Stimulated activated naive B cell treated with anti-CD40 and anti-IgM and Interleukin-4, amounts not matched to agents 10 μg/mL and 1 μg/mL and 100 μg/mL, for 72 hours (primary cell): ENCODE measurements at places on chromosomes 2 and 18.

- no peak for DNase-seq
These were observed 88.5 kb upstream of the APCDD1 start for GRCh38 chr18:10365901-10366300.

- DNase-seq = no peak
These were observed 155.4 kb upstream of the VRK2 start for GRCh38 chr2:57891086-57891712.

- DNase-seq = no peak
These were observed 450.2 kb downstream of the TSN start for GRCh38 chr2:122205641-122206040.

DNA sequence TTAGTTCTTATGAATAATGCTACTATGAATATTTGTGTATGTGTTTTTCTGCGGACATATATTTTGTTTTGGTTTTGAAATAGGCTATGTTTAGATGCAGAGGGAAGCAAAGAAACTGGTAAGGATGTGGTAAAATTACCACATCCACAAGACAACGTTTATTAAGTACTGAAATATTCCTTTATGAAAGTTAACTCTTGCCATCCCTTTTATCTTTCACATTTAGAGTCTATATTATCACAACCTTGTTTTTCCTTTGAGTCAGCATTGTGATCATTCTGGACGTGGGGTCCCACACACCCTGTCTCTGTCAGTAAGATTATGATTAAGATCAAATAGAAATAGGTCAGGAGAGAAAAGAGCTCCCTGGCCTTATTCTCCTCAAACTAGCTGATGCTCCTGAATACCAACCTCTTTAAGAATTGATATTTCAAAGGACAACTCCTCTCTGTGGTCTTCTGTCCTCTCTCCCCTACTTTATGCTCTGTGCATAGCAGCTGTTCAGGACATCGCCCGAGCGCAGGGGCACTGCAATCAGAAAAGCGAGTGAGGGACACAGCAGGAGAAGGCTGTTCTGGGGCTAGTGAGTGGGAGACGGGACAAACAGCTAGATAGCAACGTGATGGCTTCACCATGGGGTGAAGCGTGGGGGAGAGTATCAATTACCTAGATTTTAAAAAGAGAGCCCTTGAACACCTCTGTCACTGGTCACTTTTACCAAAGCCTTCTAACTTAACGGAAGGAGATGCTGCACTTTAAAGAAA, 12.2 kb downstream of the METAP1D start:
- no peak for DNase-seq

DNA sequence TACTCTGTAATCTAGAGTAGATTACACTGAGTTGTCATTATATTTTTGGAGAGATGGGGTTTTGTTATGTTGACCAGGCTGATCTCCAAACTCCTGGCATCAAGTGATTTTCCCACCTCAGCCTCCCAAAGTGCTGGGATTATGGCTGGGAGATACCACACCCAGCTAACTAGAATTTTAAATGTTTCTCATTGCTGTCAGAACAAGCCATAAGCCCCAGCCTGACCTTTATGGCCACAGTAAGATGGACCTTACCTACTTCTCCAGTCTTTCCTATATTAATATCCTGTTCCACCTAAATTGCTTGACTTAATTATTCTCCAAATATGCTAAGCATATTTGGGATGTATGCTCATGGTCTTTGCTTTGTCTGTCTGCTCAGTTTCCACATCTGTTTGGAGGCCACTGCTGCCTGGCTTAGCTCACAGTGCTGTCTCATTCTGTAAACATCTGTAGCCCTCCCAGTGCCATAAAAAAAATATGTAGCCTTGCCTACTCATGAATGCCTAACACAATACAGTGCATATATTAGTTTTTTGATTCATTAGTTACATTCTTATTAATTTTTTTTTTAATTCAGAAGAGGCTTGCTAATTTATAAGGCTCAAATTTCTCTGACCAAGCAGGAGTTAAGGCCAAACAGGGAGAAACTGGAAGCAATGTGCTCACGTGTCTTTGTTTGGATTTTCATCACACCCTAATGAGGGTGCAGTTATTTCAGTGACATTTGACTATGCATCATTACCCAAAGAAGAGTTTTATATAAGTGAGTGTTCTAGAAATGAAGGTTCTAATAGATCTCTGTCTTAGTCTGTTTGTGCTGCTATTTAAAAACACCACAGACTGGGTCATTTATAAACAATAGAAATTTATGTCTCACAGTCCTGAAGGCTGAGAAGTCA, 45.3 kb upstream of the PSME4 start:
- no peak for DNase-seq

DNA sequence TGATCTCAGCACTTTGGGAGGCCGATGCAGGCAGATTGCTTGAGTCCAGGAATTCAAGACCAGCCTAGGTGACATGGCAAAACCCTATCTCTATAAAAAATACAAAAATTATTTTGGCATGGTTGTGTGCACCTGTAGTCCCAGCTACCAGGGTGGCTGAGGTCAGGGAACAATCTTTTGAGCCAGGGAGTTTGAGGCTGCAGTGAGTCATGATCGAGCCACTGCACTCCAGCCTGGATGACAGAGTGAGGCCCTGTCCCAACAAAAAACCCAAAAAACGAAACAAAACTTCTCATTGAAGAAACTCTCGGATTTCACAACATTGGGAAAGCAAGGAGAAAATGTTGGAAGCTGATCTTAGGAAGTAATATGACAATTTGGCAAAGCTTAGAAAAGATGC, 317.3 kb upstream of the MGAT5 start:
- no peak for DNase-seq

- DNase-seq = no peak
These were observed 630 bp upstream of the ZNF512 start for GRCh38 chr2:27582129-27582694.

GRCh38 chr2:238339395-238339780, 19.1 kb downstream of the TRAF3IP1 start:
- DNase-seq = no peak

- no peak for DNase-seq
These were observed 12.9 kb upstream of the GAL3ST2 start for GRCh38 chr2:241763551-241764274.

DNA sequence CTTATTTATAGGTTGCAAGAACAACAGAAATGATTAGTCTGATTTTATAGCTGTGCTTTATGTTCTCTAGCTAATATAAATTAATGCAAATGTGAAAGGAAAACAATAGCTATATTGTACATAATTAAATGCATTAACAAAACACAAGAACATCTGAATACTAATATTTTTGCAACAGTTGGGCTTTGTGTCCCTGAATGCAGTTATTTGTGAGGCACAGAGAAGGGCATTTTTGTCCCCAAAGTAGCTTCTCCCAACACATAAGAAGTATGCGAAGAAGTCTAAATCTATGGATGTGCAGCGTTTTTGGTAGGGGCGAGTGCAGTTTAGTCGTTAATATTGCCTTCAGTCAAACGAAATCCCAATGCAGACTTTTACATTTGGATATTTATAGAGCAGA, 110.0 kb downstream of the MBP start:
- DNase-seq = no peak

DNA sequence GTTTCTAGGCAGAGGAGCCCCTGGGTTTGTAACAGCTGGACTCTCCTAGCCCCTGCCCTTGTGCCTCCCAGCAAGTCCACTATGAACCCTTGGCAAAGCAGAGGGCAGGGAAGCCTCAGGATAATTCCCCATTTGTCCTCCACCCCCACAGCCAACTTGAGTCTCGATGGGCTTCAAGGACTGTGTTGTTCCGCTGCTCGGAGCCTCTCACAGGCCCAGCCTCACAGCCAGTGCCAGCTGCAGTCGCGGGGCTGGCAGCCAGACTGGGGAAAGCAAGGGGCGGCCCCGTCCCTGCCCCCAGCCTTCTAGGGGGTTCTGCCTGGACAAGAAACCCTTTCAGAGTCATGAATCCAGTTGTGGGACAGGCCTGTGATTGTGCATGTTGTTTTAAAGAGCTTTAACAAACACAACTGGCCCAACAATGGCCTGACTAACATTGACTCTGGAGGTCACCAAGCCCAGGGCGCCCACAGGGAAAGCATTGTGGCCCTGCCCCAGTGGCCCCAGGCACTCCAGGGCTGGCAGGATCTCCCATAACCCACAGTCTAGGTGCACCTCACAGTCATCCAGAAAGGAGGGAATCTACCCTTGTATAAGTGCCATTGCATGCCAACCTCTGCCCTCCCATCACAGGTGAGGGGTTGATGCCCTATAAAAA, 71.8 kb upstream of the DAPL1 start:
- no peak for DNase-seq

DNA sequence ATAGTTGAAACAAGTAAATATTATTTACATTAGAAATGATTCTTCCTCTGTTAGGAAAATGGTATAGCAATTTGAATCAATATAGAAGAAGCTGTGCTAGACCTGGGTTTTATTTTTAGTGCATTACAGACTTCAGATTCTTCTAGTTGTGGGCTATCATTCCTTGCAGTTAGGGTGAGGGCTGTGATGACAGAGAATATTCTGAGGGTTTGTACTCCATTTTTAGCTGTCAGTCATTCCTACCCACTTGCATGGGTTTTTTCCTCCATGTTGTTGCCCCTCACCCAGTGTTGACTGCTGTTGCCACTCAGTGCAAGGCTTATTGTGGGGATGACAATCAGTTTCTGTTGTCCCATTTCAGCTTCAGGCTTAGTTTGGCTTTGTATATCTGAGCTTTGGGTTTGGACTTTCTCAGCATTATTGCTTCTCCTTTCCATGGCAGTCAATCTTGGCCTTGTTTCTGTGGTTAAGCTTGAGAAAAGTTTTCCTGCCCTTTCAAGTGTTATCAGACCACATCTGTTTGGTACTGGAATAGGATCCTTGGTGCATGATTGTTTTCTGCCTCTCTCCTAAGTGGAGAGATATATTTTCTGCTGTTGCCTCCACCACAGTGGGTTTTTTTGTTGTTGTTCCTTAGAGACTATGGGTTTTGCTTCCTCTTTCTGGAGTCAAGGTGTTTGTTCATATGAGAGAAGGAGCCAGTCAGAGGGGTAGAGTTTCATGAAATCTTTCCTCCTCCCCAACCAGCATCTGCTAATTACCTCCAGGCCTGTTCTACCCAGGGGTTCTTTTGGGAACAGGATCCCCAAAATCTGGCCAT, 312.7 kb upstream of the CWC22 start:
- DNase-seq = peak; percentile 1
